Activated CD8-positive, alpha-beta memory T cell treated with anti-CD3 and anti-CD28 coated beads, Interleukin-2, amount 10 ng/mL, durations not matched to agents 7 days and 5 days (primary cell): ENCODE measurements at places on chromosomes 12 and 14. TPM values are rescaled to one million over a fixed set of nuclear protein-coding genes. Genes with fewer than 3 reads are reported as not detected.

PNMA1 gene
- 36.6 TPM for total RNA-seq

IL31 gene
- total RNA-seq = not detected

GPRC5D gene
- total RNA-seq = not detected

DEGS2 gene
- not detected for total RNA-seq

MYL2 gene
- not detected for total RNA-seq

RBP5 gene
- total RNA-seq = 0.87 TPM

CFAP54 gene
- total RNA-seq = 0.33 TPM

GLIPR1L1 gene
- total RNA-seq = not detected

KCNH3 gene
- 1.1 TPM for total RNA-seq

ALX1 gene
- total RNA-seq = not detected

POTEG gene
- total RNA-seq = not detected

MIP gene
- total RNA-seq = not detected

TRPV4 gene
- total RNA-seq = not detected

TEP1 gene
- 52.9 TPM for total RNA-seq
